ENCODE measurements at places on chromosomes 11 and 22. TPM values are rescaled to one million over a fixed set of nuclear protein-coding genes. Genes with fewer than 3 reads are reported as not detected.

DCDC1 gene
- 0.47 TPM for total RNA-seq

DNA sequence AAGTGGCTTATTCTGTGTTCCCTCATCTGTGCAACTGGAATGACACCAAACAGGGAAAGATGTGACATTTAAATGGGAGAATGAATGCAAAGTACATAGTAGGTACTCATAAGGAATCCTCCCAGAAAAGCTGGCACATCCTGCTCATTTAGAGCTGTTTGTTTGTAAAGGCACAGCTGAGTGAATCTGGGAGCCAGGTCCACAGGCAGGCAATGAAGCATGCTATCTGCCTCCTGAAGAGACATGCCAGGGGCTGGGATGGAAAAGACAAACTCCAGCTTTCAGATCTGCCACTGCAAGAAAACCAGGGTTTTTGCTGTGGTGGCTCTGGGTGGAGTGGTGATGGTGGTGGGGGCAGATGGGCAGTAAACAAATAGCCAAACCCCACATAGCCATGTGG is 150.1 kb downstream of the TENM4 start:
- H3K36me3 ChIP-seq, result no peaks in the 10 kb centered on the region
- no peaks in the 10 kb centered on the region for H3K27me3 ChIP-seq
- DNase-seq, result no peak
- peaks cover 17% of the 10 kb centered on the region for H3K4me1 ChIP-seq
- no peak overlapping the region for H3K4me3 ChIP-seq
- no peak overlapping the region for H3K27ac ChIP-seq

DNA sequence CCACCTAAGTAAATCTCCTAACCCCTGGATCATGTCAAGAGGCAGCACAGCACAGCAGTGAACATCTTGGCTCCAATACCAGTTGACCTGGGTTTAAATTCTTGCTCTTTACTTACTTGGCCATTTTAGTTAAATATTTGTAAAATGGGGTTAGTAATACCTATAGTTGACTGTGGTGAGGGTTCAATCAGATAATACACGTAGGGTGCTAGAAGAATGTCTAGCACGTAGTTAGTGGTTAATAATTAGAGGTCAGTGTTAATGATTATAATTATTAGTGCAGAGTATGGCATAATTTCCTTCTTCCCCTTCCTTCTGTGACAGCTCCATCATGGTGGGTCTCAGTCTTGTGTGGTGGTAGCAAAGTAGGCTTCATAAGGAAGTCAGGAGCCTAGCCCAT is 520.8 kb downstream of the INSC start:
- no peak for DNase-seq
- no peaks in the 10 kb centered on the region for H3K36me3 ChIP-seq
- no peak overlapping the region for H3K27ac ChIP-seq

DNA sequence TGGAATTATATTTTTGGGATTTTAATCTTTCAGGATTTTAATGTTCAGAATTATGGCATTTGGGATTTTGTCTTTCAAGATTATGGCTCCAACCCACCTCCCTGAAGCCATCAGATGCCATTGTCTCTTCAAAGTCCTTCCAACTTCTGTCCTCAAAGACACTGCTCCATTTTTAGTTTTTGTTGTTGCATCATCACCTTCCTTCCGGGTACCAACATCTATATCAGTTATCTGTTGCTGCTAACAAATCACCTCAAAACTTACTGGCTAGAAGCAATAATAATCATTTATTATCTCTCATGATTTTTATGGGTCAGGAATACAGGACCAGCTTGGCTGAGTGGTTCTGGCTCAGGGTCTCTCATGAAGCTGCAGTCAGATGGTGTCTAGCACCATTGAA is 138.8 kb upstream of the ZBED5 start:
- no peak for DNase-seq
- H3K4me1 ChIP-seq, result no peaks in the 10 kb centered on the region
- H3K27ac ChIP-seq, result no peak overlapping the region
- no peaks in the 10 kb centered on the region for H3K27me3 ChIP-seq

SLC37A2 gene
- total RNA-seq, result 0.74 TPM

DNA sequence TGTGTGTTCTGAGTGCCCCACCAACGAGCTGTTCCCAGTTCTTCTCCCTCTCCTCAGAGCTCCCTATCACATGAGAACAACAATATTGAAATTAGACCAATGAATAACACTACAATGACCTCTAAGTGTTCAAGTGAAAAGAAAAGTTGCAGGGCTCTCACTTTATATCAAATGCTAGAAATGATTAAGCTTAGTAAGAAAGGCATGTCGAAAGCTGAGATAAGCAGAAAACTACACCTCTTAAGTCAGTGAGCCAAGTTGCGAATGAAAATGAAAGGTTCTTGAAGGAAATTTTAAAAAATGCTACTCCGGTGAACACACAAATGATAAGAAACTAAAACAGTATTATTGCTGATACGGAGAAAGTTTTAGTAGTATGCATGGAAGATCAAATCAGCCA is 199.8 kb downstream of the GUCY1A2 start:
- no peak for DNase-seq
- no peak overlapping the region for H3K4me3 ChIP-seq
- no peaks in the 10 kb centered on the region for H3K36me3 ChIP-seq

DNA sequence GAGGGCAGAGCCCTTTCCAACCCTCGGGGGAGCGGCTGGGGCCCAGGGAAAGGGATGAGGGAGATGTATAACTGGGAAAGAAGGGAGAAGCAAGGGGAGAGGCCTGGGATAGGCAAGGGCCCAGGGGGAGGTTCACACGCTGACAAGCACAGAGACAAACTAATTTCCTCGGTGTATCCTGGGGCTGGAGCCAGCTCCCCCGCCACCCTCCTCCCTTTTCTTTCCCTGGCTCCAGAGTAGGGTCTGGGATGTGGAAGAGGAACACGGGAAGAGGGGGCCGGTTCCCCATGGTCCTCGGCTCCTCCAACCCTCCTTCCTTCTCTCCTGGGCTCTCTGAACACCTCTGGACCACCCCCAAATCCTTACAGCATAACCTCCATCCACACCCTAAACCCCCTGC is 6.9 kb downstream of the CLCF1 start:
- DNase-seq, result no peak
- no peak overlapping the region for H3K27ac ChIP-seq
- peaks cover 13% of the 10 kb centered on the region for H3K27me3 ChIP-seq
- no peaks in the 10 kb centered on the region for H3K36me3 ChIP-seq
- peaks cover 4% of the 10 kb centered on the region for H3K4me1 ChIP-seq

NUP98 gene
- total RNA-seq, result 49.6 TPM

- H3K36me3 ChIP-seq, result peaks cover 9% of the 10 kb centered on the region
- H3K4me3 ChIP-seq, result no peak overlapping the region
- no peak overlapping the region for H3K27ac ChIP-seq
- H3K27me3 ChIP-seq, result peaks cover 6% of the 10 kb centered on the region
- peaks cover 5% of the 10 kb centered on the region for H3K4me1 ChIP-seq
Observed at GRCh38 chr11:117882311-117882905, 6.0 kb upstream of the FXYD6 start.

GRCh38 chr11:76657187-76658170 is 13.1 kb downstream of the LRRC32 start:
- no peak overlapping the region for H3K27ac ChIP-seq
- no peaks in the 10 kb centered on the region for H3K4me1 ChIP-seq
- H3K27me3 ChIP-seq, result peaks cover 3% of the 10 kb centered on the region
- H3K4me3 ChIP-seq, result no peak overlapping the region

POLR2F gene
- 68.3 TPM for total RNA-seq

DRAP1 gene
- 68.7 TPM for total RNA-seq

OR52I2 gene
- total RNA-seq, result 0.49 TPM

MFRP gene
- not detected for total RNA-seq

- DNase-seq, result no peak
- no peak overlapping the region for H3K4me3 ChIP-seq
- peaks cover 17% of the 10 kb centered on the region for H3K27me3 ChIP-seq
Observed at GRCh38 chr11:61552108-61552635, 28.7 kb downstream of the SYT7 start.

DNA sequence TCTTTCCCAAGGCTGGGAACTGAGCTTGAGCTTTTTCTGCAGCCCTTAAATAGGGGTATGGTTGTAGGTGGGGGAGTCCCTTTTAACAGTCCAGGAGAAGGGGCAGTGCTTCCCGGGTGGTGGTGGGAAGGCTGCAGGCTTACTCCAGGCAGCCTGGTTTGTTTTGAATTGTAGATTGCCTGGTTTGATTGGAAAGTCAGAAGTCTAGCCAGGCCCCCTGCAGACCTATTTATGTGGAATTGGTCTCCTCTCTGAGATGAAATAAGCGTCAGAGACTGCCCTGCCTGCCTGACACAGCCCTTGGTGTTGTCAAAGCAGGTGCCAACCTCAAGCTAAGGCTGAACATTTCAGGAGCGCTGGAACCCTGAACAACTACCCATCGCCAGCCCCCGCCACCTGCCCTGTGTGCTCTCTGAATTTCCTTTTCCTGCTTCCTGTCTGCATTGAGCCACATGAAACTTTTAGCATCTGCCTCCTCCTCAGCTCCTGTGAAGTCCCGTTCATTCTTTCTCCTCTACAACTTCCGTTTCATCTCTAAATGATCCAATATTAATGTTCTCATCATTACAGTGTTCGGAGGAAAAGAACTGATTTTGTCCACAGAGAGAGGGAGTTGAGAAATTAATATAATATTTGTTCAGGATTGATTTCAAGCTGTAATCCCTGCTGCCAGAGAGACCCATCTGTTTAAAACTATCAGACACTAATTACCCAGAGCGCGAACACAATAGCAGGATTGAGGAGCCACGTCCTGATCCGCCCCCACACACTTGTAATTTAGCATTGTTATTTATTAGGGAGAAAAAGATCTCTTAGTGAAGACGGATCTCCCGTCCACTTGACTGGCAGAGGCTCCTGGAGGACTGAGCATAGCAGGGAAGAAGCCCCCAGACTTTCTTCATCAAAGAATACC is 136.5 kb downstream of the TRIM29 start:
- no peak overlapping the region for H3K4me3 ChIP-seq
- no peak for DNase-seq
- no peak overlapping the region for H3K27ac ChIP-seq
- H3K27me3 ChIP-seq, result peaks cover 5% of the 10 kb centered on the region

DNA sequence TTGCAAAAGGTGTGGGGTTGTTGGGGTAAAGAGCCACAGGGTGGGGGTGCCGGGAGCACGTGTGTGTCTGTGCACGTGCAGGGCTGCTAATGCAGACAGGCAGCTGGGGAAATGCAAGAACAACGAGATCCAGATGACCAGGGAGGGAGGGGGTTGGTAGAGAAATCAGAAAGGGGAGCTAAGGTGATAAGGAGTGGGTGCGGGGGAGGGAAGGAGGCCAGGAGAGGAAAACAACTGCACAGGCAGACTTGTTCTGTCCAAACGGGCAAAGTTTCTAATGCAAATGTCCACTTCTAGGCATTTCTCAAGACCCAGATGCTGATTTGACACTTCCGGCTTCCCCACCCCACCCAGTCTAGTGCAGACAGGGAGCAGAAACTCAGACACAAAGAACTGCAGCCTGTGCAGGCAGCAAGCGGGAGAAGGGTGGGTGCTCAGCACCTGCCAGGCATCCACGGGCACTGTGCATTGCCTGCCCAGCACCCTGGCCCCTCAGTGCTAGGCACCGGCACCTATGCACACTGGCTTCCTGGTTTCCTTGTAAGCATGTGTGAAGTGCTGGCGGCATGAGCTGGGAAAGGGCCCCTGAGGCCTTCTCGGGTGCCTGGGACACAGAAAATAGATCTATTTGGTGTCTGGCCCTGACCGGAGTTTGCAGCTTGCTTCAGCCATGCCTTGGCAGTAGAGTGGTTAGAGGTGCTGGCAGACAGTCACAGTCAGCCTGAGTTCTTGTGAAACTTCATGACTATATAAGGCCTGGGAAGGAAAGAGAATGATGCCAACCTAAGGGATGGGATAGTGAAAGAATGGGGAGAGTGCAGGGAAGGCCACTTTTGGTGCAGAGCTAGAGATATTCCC is 220.1 kb upstream of the SORL1-AS1 start:
- no peak overlapping the region for H3K27ac ChIP-seq
- no peak overlapping the region for H3K4me3 ChIP-seq
- DNase-seq, result no peak
- H3K4me1 ChIP-seq, result peaks cover 2% of the 10 kb centered on the region
- no peaks in the 10 kb centered on the region for H3K27me3 ChIP-seq

DEFB131B gene
- not detected for total RNA-seq

DNA sequence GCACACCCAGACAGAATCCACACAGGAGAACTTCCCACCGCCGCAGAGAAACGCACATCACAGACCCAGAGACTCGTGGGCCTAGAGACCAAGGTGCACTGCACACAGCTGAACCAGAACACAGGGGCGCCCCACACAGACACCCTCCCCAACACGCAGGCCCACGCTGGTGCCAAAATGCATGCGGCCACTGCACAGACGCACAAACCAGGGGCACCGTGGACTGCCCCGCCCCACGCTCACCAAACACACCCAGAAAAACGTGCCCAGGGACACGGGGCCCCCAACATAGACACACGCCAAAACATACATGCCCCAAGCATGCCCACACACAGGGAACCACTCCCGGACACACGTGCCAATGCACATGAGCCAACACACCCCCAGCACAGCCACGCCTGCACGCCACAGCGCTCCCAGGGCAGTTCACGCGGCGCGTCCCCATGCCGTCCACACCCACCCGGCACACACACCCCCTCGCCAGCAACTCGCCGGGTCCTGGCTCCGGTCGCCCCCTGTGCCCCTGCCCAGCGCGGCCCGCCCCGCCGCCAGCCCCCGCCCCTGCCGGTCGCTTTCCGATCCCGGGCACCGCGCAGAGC is 7.8 kb downstream of the ELFN2 start:
- peak overlapping the region; percentile 76 for H3K27ac ChIP-seq
- peaks cover 17% of the 10 kb centered on the region for H3K27me3 ChIP-seq
- no peaks in the 10 kb centered on the region for H3K36me3 ChIP-seq
- peak overlapping the region; percentile 85 for H3K4me3 ChIP-seq

- peak; percentile 14 for DNase-seq
- no peak overlapping the region for H3K27ac ChIP-seq
- H3K36me3 ChIP-seq, result peaks cover 8% of the 10 kb centered on the region
Observed at GRCh38 chr11:2789331-2789730, 89.5 kb upstream of the KCNQ1OT1 start.

DNA sequence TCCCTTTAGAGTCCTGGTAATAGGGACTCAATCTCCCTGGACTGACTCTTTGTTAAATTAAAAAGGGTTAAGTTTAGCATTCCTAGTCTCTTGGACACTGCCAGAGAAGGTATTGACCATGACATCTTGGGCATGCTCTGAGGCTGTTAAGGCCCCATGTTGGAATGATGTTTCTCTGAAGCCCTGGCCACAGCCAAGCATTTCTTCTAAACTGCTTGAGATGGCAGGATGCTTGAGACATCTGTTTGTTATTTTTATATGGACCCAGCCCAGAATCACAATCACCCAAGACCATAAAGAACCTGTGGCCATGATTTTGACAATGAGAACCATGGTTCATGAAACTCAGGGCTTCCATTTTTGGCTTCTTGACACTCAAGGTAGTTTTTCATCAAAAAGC is 5.5 kb upstream of the ANKK1 start:
- no peak overlapping the region for H3K27ac ChIP-seq
- peaks cover 3% of the 10 kb centered on the region for H3K4me1 ChIP-seq
- H3K4me3 ChIP-seq, result no peak overlapping the region
- H3K27me3 ChIP-seq, result peaks cover 2% of the 10 kb centered on the region
- peaks cover 6% of the 10 kb centered on the region for H3K36me3 ChIP-seq
- DNase-seq, result no peak

GRCh38 chr22:21101877-21102638 is 56.3 kb downstream of the LRRC74B start:
- no peak for DNase-seq
- H3K36me3 ChIP-seq, result no peaks in the 10 kb centered on the region
- H3K4me3 ChIP-seq, result no peak overlapping the region
- no peak overlapping the region for H3K27ac ChIP-seq
- H3K4me1 ChIP-seq, result no peaks in the 10 kb centered on the region
